ENCODE measurements at places on chromosomes 7 and 10.

DNA sequence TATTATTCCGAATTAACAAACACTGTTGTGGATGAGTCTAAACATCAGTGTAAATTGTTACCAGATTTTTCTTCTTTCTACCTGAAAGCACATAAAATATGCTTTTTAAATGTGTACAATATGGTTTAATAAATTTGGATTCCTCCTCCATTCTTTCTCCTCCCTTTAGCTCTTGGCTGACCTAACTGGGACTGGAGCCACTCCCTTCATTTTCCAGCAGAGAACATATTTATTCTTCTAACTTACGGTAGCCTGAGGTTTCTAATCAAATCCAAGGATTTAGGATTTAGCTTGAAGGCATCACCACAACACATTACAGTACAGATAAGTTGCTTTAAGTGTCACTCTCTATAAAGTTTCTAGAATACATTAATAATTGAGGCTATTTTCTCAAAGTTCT is 88.2 kb upstream of the SEMA3C start:
- no peak for DNase-seq

DNA sequence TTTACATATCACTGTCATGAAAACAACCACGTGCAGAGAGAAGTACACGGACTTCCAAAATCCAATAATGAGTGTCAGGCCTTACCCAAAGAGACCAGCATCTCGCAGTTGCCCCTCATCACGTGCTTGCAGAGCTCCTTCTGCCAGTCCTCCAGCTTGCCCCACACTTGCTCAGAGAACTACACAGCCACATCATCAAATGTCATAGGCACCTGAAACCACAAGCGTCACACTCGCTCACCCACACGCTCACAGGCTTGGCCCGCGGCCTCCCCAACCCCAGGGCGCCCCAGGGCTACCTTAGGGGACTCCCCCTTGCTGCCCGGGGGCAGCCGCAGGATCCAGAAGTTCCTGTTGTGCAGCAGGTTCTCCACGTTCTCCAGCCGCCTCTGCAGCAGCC is 123.4 kb upstream of the ZNF746 start:
- DNase-seq, result peak; percentile 34

GRCh38 chr10:124602121-124602561 is 140.5 kb downstream of the LHPP start:
- DNase-seq, result no peak

GRCh38 chr7:91151916-91152315 is 112.3 kb upstream of the FZD1 start:
- DNase-seq, result no peak

GRCh38 chr7:30175180-30175579 is 40.4 kb downstream of the MTURN start:
- no peak for DNase-seq

DNA sequence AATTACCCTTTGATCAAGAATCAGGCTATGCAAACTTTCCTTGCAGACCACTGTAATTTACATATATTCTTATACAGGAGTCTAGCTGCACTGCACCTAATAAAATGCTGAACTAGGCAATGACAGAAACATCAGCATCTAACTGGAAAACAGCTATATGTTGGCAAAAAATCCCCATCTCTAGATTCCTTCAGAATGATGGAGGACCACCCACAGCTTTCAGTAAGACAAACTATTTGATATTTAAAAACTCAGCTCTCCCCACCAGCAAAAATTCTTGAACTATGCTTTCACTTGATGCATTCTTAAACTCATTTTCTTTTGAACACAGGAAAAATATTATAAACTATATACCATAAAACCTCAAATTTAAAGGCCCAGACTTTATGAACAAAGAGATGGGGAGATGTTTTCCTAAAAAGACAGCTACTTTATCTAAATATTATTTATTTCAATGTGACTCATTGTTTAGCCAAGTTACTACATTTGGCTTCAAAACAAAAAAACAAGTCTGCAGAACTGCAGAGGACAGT is 77.4 kb downstream of the SEMA3C start:
- DNase-seq, result no peak

- DNase-seq, result no peak
Observed at GRCh38 chr10:127836966-127837365, 55.8 kb downstream of the CLRN3 start.

DNA sequence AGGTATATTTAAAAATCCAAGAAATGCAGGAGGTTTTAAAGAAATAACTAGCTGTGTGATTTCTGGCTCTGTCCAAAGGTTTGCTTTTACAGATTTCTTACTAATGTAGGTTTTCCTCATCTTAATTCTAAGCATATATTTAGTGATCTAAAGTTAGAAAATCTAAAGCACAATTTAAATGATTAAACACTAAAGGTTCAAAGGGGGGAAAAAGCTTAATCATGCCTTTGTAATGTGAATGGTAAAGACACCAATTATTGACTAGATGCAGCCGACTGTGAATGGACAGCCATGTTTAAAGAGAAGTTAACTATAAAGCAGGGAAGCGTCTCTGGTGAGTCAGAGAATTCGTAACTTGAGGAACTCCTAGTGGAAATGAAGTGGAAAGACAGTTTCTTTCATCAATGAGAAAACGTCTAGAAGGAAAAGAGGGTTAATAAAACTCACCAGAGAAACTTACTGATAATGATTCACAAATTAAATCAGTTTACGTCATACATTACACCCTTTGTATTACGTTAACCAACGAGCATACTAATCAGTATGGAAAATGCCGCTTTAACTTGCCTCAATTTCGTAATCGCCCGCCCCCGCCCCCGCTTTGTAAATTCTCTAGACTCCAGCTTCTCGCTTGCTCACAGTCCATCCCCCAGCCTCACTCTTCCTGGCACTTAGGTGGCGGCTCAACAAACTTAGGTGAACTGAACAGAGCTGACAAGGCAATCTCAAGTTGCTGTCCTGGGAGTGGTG is 1.1 kb upstream of the HBP1 start:
- DNase-seq, result peak; percentile 74

GRCh38 chr7:55996856-55997500 is 32.6 kb downstream of the NIPSNAP2 start:
- DNase-seq, result no peak

DNA sequence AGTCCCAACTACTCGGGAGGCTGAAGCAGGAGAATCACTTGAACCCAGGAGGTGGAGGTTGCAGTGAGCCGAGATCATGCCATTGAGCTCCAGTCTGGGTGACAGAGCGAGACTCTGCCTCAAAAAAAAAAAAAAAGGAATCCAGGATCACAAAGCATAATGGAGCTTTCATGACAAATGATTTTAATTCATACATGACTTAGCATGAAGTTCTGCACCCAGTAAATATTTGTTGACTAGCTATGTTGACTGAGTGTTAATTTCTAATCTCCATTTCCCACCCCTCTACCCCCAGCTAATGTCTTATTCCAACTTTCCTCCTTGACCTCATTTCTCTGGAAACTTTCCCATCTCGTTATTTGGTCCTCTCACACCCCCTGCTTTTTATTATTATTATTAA is 53.3 kb downstream of the ATOH7 start:
- no peak for DNase-seq

DNA sequence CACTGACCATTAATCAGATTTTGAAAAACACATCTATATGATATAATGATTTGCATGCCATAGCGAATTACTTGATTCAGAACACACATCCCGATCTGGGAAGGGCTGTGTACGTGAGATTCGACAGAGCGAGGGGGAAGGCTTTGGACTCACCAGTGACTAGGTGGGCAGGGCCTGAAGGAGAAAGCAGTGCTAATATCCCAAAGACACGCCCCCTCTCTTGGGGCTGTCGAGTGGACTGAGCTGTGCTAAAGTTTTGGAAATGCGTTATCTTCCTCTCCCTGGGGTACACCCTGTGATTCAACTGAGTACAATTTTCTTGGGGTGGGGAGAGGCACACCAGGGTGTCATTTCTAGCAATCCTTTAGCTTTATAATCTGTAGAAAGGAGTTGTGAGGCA is 1.8 kb downstream of the LRRC17 start:
- no peak for DNase-seq

DNA sequence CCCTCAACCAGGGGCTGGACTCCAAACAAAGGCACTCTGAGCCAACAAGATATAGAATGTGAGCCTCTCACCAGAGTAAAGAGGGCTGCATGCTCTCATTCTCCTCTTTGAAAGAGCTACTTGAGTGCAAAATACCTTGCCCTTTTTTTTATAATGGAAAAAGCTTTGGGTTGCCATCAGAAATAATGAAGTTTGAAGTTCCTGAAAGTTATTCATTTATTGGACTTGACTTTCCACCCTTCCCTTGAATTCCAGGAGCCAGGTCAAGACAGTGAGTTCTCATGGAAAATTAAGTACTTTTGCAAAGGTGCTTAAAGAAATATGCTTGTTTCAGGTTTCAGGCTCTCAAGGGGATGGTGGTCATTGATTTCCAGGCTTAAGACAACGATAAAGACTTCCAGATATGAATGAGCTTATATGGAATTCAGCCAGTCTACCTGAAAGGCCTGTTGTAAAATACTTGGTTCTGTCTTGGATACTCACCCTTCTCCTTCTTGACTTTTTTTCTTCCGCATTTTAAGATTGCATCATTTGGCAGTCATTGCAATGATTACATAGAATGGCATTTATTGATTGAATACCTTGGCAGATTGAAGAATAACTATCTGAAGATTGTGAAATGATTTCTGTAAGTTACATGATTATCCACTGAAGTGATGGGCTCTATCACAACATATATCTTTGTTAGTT is 696.4 kb downstream of the INHBA start:
- DNase-seq, result no peak

DNA sequence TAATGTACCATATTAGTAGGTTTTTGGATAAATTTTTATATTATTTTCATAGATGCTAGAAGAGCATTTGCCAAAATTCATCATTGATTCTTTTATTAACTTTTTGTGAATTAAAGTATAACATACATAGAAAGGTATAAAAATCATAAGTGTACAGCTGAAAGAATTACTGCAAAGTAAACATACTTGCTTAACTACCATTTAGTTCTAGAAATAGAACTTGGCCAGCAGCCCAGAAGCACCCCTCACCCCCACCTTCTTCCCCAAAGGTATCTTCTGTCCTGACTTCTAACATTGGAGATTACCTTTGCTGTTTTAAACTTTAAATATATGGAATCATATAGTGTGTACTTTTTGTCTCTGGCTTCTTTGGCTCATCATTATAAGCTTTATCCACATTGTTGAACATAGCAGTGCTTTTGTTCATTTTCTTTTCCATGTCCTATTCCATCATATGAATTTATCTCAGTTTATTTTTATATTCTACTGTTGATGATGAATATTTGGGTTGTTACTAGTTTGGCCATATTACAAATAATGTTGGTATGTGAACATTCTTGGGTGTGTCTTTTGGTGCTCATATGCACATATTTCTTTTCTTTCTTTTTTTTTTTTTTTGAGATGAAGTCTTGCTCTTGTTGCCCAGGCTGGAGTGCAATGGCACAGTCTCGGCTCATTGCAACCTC is 142.8 kb downstream of the ADK start:
- DNase-seq, result no peak

- DNase-seq, result no peak
Observed at GRCh38 chr10:110742801-110743200, 98.7 kb downstream of the RBM20 start.

DNA sequence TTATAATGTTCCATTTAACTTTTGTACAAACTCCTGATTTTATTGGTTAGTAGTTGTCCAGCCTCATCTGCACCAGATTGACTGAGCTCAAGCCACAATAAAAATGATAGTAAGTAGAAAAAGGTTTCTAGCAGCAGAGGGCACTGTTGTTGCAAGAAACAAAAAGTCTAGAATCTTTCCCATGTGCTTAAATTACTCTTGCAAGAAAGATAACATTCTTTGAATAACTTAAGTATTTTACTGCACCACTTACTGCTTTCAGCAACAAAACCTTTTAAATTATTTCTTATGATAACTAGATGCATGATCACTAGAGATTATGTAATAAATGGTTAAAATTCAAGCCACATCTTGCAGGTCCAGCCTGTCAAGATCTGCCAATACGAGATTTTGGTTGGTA is 27.0 kb downstream of the LMOD2 start:
- peak; percentile 20 for DNase-seq

- DNase-seq, result no peak
Observed at GRCh38 chr7:17910377-17910776, 29.9 kb downstream of the SNX13 start.

DNA sequence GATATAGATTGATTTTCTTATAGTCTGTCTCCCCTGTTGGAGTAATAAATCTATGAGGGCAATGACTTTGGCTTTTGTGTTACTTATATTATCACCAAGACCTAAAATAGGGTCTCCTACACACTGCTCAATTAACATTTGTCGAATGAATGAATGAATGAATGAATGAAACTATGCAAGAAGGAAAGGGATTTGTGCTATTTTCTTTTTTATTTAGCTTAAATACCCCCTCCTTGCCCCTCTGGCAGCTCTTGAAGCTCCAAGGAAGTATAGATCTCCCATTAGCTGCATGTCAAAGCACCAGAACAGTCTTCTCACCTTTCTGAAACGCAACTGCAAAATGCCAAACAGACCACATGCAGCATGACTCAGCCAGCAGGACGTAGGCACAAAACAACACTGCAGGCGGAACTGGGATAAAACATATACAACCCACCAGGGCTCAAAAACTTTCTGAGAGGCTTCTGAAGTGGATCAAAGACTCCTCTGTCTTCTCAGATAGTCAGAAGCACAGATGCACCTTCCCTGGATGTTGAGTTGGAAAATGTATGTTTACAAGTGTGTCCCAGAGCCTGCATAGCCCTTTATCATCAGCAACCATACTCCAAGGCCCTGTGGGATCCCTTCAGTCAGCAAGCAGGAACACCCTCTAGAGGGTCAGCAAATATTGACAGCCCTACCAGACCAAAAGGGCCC is 187.8 kb downstream of the NPSR1 start:
- DNase-seq, result no peak

DNA sequence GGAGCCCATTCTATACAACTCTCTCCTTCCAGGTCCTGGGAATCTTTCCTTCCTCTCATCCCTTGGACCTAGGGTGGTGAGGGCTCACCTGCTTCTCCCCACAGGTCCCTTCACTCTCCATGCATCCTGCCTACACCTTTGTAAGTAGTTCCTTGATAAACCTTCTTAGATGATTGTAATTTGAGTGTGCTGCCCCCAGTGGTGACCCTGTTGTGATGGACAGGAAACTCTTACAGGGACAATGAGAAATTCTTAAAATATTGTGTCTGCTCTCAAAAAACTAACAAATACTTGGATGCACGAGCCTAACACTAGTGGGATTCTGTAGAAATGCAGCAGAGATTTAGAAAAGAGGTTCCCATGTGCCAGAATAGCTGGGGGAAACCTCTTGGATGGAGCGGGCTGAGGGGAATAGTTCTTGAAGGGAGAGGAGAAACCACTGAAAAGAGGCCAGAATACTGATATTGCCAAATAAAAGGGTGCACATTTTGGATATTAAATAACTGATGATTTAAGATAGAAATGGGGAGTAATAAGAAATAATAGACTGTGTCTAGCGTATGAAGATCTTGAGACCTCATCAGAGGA is 6.7 kb upstream of the PAXIP1 start:
- peak; percentile 55 for DNase-seq

- peak; percentile 39 for DNase-seq
Observed at GRCh38 chr10:14603534-14604102, 171.1 kb downstream of the FAM107B start.

GRCh38 chr10:11299125-11299524 is 281.5 kb downstream of the CELF2 start:
- no peak for DNase-seq

- no peak for DNase-seq
Observed at GRCh38 chr10:77633376-77633775, 4.2 kb downstream of the KCNMA1 start.

- no peak for DNase-seq
Observed at GRCh38 chr7:40538281-40538680, 403.5 kb downstream of the SUGCT start.

GRCh38 chr10:79347894-79348639 is 798 bp downstream of the PPIF start:
- peak; percentile 79 for DNase-seq

- DNase-seq, result no peak
Observed at GRCh38 chr10:43749145-43749576, 100.5 kb upstream of the ZNF32 start.

Data from CD4-positive, alpha-beta T cell treated with Interleukin-17A for 4 hours (primary cell).